NCI-H510A (cell line): ENCODE measurements at places on chromosomes 11 and 22.

GRCh38 chr11:104402812-104403521 is 239.0 kb upstream of the PDGFD start:
- no peak for DNase-seq

DNA sequence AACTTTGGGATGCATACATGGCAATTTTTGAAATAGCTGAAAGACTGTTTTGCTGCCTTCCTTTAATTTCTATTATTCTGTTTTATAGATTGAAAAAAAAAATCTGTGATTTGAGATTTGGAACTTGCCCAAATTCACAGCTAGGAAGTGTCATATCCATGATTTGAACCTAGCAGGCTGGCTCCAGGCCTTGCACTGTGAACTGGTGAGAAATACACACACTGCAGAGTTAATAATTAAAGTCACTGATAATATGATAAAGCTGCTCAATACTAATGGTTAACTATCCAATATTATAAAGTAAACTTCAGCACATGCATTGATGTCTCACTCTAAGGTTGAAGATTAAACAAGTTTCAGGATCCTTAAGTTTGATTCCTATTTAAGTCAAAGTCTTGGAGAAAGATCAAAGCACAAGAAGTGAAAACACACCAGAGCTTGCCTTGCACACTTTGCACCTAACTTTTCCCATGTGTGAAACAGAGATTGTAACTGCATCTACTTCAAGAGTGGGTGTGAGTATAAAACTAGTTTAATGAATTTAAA is 150.6 kb upstream of the CCDC179 start:
- no peak for DNase-seq

GRCh38 chr11:107999759-108000455 is 8.8 kb upstream of the CUL5 start:
- peak; percentile 14 for DNase-seq

- no peak for DNase-seq
Observed at GRCh38 chr11:25602149-25602548, 729.8 kb upstream of the ANO3 start.

GRCh38 chr11:67594480-67594879 is 10.9 kb downstream of the GSTP1 start:
- DNase-seq, result no peak

DNA sequence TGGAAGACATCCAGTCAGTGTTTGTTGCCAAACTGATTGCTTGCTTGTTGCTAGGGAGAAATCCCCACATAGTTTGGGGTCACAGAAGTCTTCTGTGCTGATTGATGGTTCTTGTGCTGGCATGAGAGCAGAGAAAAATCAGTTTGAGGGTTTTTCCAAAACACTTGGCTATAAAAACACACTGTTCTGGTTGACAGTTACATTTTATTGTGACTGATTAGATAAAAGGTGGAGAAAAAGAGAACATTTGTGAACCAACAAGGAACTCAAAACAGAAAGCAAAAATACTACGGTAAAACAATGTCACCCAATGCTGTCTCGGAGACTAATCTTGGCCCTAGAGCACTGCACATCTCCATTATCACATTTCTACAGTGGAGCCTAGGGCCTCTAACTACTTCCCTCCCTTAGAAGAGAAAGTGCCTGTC is 14.4 kb upstream of the EIF4G2 start:
- no peak for DNase-seq

DNA sequence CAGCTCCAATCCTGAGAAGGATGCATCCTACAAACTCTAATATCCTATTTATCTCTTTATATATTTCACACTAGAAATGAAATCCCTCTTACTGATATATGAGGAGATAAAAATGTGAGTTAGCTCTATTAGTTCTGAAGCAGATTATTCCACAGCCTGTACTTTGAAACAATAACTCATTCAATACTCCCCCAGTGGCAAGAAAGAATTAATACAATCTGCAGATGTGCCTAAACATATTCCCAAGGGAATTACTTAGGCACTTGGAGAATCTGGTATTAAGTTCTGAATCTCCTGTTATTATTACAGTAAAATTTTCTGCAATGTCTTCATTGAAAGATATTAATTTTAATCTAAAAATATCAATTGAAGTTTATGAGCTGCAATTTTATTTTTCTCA is 59.4 kb downstream of the DDI1 start:
- DNase-seq, result no peak
